ENCODE measurements at places on chromosomes 5 and 9.

DNA sequence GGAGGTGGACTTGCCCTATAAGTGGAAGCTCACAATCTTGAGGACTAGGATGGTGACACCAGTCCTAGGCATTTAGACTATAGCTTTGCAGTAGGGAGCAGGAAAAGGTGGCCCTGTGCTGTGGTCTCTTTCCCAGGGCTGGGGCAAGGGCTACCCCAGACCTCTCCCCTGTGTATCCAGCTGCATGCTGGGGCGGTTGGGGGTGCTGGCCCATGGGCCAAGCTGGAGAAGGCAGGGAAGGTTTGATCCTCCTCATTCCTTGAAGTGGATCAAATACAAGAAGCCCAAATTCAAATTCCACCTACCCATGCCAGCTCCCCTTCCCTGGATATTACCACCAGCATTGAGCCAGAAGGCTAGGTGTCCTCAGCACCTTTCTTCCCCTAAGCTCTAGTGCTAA is 2.2 kb upstream of the PTGS1 start:
- DNase-seq: no peak

- no peak for DNase-seq
Observed at GRCh38 chr5:63261695-63262094, 683.1 kb downstream of the LRRC70 start.

- no peak for DNase-seq
Observed at GRCh38 chr5:128913551-128913950, 51.7 kb upstream of the SLC27A6 start.

GRCh38 chr5:56640763-56641406 is 174.5 kb upstream of the MAP3K1 start:
- no peak for DNase-seq

GRCh38 chr9:28999806-29000205 is 1426.5 kb upstream of the C9orf72 start:
- no peak for DNase-seq

- DNase-seq: no peak
Observed at GRCh38 chr5:168670881-168671575, 91.9 kb upstream of the PANK3 start.

- DNase-seq: no peak
Observed at GRCh38 chr9:18261181-18261580, 212.8 kb upstream of the ADAMTSL1 start.

DNA sequence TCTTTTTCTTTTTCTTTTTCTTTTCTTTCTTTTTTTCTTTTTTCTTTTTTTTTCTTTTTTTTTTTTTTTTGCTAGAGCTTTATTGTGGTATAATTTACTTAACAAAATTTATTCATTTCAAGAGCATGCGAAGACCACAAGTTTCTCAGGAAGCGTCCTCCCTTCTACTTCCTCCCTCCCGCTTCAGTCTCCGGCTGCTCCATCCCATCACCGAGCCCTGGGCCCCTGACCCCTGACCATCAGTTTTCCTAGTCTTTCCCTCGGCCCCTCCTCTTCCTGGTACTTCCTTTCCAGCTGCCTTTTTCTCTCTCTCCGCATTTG is 34.7 kb downstream of the C9orf152 start:
- no peak for DNase-seq

DNA sequence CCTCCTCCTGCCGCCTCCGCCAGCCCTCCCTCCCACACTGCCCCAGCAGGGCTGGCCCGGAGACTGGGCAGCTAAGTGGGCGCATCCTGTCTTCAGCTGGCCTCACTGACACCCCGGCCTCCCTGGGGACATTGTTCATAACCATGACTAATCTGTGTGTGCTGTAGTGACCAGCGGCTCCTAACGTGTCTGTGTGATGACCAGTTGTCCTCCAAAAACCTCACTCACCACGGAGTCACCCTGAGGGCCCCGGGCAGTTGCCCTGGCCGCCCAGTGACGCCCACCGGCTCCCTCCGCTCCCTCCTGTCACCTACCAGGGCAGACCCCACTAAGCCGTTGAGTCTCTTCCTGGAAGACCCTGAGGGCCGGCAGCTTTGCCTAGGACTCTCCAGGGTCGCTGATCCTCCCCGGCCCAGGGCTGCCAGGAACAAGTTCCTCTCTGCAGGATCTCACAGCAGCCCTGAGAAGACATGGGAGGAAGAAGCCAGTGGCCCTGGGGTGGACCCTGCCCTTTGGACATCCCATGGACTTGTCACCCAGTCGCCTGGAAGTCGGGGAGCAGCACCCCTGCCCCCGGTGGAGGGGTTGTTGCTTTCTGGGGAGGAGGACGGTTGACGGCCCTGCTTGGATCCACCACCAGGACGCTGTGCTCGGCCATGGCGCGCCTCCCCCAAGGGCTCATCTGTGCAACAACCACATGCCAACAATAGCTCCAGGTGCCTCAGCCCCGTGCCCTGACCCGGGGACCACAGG is 110.2 kb upstream of the LMX1B start:
- DNase-seq: no peak

GRCh38 chr5:149030392-149030791 is 32.5 kb downstream of the SH3TC2 start:
- DNase-seq: no peak

- no peak for DNase-seq
Observed at GRCh38 chr9:111407813-111408212, 76.4 kb downstream of the ECPAS start.

GRCh38 chr5:39427229-39427628 is 2.4 kb upstream of the DAB2 start:
- DNase-seq: no peak

- no peak for DNase-seq
Observed at GRCh38 chr9:135494791-135495559, 5.5 kb upstream of the MRPS2 start.

GRCh38 chr9:136875155-136875554 is 9.0 kb upstream of the EDF1 start:
- DNase-seq: no peak

DNA sequence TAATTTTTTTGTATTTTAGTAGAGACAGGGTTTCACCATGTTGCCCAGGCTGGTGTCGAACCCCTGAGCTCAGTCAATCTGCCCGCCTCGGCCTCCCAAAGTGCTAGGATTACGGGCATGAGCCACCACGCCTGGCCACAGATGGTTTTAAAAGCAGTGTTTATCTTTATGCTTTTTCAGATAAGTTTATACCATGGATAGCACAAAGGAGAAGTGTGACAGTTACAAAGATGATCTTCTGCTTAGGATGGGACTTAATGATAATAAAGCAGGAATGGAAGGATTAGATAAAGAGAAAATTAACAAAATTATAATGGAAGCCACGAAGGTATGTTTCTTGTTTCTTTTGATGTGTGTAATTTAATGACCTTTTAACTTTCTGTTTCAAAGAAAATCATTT is 35.1 kb downstream of the POLK start:
- DNase-seq: no peak

- DNase-seq: no peak
Observed at GRCh38 chr5:120096413-120096812, 367.7 kb upstream of the PRR16 start.

DNA sequence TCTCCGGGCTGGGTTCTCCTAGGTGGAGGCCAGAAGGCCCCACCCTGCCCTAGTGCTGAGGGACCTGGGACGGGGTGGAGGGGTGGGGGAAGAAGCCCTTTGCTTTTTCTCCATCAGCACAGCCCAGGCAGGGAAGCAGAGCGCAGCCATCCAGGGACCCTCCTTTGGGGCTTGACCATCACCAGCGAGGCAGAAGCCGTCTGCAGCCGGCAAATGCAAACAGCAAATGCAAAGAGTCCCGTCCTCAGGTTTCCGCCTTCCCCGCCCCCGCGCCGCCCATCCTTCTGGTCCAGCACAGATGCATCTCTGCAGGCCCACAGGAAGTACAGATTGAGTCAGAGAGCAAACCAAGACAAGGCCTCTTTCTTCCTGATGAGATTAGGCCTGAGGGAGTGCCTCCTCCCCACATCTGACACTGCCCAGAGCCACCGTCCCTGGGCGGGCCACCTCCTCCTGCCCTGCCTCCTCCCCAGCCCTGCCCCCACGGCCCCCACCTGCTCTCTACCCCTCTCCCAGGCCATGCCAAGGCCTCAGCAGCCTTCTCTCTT is 23.4 kb downstream of the CORO2A start:
- peak; percentile 29 for DNase-seq

- no peak for DNase-seq
Observed at GRCh38 chr9:105858877-105859276, 164.5 kb downstream of the TMEM38B start.

DNA sequence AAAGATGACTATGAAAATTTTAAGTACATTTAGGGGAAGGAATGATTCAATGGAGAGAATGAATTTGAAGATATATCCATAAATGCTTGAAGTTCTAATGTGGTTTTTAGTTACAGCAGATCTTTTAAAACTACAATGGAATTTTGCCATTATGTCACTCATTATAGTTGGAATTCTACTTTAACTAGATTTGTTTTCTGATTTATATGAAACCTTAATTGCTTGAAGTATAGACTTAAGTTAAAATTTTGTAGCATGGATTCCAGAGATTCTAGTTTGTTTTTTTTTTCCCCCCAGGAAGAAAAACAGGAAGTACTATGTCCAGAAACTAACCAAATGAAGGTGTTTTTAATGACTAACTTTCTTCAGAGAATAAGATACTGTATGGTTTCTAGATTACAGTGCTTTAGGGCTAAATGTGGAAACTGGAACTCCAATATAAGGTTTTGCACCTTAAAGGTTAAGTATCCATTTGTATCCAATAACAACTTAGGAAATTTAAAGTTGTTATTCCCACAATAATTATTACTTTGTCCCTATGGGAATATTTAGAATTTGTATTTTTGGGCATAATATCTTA is 70.3 kb downstream of the ZSWIM6 start:
- DNase-seq: no peak

- no peak for DNase-seq
Observed at GRCh38 chr5:140202078-140202477, 27.1 kb downstream of the CYSTM1 start.

GRCh38 chr9:18442629-18443491 is 31.1 kb upstream of the ADAMTSL1 start:
- peak; percentile 80 for DNase-seq

GRCh38 chr5:120682851-120683250 is 218.8 kb downstream of the PRR16 start:
- DNase-seq: no peak

DNA sequence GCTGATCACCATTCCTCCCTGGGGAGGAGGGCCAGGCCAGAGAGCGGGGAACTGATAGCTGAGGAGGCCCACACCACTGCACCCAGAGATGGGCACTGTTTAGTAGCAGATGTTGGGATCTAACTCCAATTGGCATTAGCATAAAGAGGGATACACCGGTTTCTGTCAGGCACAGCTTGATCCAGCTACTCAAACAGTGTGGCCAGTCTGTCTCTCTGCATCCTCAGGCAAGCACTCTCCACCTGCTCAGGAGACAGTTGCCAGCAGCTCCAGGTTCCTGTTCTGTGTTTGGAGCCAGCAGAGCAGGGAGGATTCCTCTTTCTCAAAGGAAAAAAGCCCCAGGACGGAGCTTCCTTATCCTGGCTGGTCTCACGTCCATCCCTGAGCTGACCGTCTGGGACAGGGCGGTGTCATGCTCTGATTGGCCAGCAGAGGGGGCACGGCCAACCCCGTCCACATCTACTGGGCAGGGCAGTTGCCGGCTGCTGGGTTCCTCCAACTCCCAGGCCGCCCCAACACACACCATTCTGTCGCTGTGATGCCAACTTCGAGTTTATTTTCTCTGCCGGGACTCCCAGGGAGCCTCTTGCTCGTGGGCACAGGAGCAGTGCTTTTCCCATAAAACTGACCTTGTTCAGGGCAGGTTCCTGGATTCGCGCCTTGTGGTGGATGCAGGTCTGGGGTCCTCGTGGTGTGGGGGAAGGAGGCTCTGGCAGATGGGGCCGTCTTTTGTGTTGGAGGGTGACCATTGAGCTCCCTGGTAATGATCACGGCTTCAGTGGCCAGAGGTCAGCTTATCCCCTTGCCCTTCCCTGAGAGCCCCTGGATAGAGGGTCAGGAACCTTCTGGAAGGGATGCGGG is 47.9 kb downstream of the COL5A1 start:
- peak; percentile 86 for DNase-seq

DNA sequence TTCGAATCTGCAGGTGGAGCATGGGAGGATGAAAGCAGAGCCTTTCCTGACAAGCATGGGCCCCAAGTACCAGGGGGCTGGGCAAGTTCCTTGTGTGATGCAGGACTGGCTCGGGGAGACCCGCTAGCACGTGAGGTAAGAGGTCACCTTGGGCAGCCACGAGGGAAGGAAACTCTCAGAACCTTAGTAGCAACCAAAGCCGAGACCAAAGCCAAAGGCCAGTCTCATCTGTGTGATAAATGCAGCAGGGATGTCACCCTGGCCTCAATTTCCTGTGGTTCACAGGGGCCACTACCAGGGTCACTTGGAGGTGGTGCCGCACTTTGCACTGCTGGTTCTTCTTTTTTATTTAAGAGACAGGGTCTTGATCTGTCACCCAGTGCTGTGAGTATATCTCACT is 39.5 kb downstream of the PRRT1B start:
- DNase-seq: no peak
